ENCODE measurements at places on chromosomes 12 and 14.

GRCh38 chr12:57367121-57367520 is 63.7 kb downstream of the R3HDM2 start:
- no peak for DNase-seq

DNA sequence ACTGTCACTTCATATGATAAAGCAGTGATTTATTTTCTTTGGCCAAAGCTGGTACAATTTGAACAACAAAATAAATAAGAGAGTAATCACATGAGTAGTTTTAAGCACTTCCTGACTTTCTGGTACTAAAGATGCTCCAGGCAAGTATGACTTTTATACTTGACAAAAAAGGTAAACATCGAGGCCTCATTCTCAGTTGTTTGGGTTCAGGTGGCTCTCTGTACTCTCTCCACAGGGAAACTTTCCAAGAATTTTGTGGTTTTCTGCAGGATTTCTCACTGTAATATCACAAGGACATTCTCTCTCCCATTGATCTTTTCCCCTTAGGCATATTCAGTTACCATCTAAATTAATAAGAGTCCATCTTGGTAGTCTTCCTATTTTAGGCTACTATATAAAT is 26.6 kb upstream of the KCNC2 start:
- no peak for DNase-seq

- DNase-seq: peak; percentile 72
Measured at GRCh38 chr14:102262929-102263462, 42.0 kb downstream of the MOK start.

- DNase-seq: peak; percentile 69
Measured at GRCh38 chr12:59452746-59453145, 143.1 kb upstream of the SLC16A7 start.

- DNase-seq: no peak
Measured at GRCh38 chr12:91370086-91370868, 187.7 kb upstream of the DCN start.

DNA sequence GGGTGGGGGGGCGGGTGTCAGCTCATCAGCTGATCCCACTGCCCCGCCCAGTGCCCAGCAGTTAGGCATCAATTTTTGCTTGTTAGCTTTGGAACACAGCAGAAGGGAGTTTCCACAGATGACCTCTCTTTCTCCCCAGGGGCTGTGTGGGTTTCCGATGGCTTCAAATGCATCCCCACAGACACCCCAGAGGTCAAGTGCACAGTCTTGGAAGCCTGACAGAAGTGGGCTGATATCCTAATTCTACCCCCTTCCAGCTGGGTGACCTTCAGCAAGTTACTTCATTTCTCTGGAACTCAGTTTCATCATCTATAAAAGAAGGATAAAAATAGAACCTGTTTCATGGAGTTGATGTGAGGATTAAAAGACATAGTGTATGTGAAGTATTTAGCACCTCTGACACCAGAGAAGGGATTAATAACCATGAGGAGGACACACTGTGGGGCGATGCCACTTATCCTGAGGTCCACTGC is 22.0 kb downstream of the TTC9 start:
- no peak for DNase-seq

GRCh38 chr12:125220404-125221273 is 155.4 kb downstream of the AACS start:
- DNase-seq: peak; percentile 77

DNA sequence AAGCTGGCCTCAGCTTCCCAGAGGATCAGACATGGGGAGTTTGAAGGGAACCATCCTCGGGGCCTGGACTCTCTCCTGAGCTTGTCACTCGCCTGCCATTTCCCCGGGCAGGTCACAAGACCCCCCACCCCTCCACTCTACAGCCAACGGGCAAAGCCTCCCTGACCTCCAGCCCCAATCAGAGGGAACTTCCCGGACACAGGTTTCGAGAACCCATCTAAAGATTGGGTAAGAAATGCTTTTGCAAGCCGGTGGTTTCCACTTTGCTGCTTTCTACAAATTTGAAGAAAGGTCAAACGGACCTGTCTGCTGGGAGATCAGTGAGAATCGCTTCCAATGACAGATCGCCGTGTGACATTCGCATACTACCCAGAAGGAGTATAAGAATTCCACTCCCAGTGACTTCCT is 89.6 kb downstream of the SCARB1 start:
- no peak for DNase-seq

- DNase-seq: peak; percentile 74
Measured at GRCh38 chr14:90903101-90903500, 86.9 kb upstream of the TTC7B start.
